ENCODE measurements at places on chromosomes 5 and 9.

- no peak for DNase-seq
These were observed 31.6 kb downstream of the LMNB1 start for GRCh38 chr5:126808521-126808988.

DNA sequence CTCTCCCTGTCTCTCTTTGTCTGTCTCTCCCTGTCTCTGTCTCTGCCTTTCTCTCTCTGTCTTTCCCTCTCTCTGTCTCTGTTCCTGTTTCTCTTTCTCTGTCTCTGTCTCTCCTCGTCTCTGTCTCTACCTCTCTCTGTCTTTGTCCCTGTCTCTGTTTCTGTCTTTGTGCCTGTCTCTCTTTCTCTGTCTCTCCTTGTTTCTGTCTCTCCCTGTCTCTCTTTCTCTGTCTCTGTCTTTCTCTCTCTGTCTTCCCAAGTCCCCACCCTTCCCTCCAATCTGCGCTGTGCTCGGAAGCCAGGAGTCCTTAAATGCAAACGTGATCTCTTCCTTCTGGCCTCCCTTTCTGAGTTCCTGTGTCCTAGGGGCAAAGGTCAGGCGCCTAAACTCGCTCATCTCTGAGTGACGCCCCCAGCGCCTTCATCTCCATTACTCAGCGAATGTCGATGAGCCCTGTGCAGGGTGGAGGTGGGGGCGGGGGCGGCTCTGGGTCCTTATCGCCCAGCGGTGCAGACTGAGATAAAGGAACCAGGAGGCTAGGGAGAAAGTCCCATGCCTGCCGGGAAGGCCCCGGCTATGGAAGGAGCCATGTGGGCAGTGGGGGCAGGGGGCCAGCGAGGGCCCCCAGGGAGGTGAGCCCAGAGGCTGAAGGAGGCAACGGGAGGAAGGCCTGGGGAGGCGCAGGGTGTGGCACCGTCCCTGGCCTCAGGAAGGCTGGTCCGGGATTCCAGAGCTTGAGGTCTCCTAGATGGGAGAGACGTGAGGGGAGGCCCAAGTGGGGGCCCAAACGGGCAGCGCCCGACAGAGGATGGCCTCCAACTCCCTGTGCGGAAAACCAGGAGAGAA lies 1.5 kb upstream of the SLC6A19 start:
- DNase-seq = peak; percentile 27

DNA sequence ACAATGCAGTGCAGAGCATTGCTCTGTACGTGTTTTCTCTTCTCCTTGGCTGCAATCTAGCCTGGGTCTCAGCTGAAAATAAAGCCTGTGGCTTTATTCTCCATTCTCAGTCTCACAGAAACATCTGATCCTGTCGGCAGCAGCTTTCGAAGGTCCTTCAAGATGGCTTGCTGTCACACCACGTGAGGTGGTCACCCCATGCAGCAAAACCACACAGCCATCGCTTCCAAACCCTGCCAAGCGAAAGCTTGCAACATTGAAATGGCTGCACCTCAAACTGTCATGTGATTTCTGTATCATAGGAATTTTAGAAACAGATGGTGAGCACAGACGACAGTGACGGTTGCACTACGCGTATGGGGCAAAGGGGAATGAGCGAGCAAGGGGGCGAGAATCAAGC lies 98.5 kb upstream of the SMARCA2 start:
- DNase-seq = no peak

GRCh38 chr9:13382595-13382994 lies 103.1 kb upstream of the MPDZ start:
- no peak for DNase-seq

DNA sequence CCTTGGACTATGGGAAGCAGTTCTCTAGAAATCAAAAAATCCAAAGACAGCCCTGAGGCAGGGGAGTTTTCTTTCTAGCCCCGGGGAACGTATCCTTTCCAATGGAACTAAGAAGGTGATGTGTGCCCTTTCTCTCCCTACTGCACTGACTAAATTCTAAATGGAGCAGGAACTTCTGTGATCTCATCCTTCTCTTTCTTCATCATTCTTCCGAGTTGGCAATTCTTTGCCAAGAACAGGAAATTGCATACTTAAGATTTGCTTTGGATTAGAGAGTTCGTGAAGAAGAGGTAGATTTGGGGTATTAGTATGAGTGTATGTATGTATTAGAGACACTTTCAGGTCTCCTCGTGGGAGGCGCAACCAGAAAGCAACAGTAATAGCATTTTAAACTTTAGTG lies 178.0 kb upstream of the PIK3R1 start:
- DNase-seq = no peak

DNA sequence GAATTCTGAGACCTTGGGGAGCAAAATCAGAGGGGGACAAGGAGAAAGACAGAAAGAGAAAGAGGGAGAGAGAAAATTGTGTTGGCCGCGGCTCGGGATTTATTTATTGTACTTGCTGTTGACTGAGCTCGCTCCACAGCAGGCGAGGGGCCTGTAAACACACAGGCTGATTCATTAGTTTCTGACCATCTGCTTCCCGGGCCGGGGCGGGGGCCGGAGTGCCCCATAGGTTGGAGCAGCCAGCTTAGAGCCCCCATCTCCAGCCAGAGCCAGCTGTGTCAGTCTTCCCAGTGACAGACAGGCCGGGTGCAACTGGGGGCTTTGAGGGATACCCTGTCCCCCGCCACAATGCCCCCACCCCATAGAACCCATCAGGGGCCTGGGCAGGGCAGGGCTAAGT lies 30.9 kb downstream of the NTNG2 start:
- no peak for DNase-seq

- DNase-seq = no peak
These were observed 311.2 kb upstream of the PRR16 start for GRCh38 chr5:120152931-120153330.

GRCh38 chr5:133662578-133662977 lies 50.2 kb upstream of the FSTL4 start:
- DNase-seq = peak; percentile 18

DNA sequence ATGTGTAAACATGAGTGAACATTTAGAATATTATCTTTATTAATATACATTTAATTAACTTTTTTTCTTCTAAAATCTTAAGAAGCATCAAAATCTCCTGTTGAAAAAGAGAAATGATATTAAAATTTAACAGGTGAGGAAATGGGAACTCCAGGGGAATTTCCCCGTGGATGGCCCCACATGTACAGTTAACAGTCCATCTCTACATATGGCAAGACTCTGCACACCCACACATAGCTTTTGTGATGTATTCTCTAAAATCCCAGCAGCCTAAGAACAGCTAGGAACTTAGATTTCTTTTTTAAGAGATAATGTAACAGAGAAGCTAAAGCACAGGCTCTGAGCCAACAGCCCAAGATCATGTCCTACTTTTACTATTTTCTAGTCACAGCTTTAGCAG lies 556.3 kb upstream of the RGMB start:
- DNase-seq = no peak

- DNase-seq = peak; percentile 78
These were observed at the start of gene AK8 for GRCh38 chr9:132877824-132878694. TSS of gene AK8 (minus strand) at chr9:132878284. CDS start at chr9:132878255, 29 bp downstream.

DNA sequence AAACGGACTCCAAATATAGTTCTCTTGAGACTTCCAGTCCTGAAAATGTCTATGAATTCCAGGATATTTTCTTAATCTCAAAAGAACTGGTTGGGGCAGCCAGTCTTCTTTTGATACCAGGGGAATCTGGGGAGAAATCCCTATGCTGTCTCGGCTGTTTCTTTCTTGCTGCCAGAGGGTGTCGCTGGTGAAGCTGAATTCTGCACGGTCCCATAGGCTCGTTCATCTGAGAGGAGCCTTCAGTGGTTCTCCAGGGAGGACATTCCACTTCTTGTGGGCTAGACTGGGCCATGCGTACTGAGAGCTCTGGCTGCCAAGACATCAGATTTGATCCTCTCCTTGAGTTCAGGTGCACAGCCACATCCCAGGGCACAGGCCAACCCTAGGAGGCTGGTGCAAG lies 155.0 kb upstream of the CLINT1 start:
- DNase-seq = no peak

GRCh38 chr5:138889994-138890393 lies 14.9 kb upstream of the LRRTM2 start:
- DNase-seq = no peak

- no peak for DNase-seq
These were observed 260.5 kb upstream of the WWC1 start for GRCh38 chr5:168030912-168031311.

DNA sequence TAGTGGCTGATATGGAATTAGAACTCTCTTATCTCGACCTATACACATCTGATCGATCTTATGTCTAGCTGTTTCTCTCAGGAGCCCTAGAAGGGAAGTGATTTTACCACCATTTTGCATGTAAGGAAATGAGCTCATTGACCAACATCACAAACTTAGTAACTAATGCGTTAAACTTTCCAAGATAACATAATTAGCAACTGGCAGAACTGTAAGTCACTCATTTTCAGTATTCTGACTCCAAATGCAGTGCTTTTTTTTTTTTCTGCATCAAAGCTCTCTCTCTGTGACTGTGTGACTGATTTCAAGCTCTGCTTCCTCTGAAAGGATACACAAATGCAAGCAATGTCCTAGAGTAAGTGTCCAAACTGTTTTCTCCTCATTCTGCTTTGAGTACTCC lies 68.1 kb upstream of the FBXL7 start:
- no peak for DNase-seq

DNA sequence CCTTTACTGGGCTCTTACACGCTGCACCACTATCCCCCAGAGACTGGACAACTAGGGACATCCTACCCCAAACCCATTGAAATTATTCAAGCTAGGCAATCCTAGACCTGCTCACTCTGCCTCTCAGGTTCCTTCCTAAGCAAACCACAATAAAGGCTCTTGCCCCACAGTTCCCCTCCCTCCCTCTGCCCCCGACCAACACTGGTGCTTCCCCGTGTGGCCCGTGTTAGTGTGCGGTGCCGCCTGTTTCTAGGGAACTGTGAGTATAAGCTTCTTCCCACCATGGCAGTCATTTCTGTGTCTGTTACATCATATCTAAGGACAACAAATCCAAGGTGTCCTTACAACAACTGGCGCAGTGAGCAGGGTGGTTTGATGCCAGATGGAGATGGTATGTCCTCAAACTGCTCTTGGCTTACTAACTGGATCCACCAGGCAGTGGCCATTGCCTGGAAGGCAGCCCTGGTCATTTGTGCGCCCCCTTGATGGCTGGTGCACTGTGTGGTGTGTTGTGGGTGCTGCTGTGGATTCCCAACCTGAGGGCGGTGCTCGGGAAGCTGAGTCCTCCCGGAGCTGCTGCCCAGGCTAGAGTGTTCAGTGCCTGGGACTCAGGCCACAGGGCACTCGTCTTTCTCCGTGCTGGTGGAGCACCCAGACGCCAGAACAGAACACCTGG lies 8.4 kb upstream of the MXD3 start:
- DNase-seq = no peak

Data from activated CD8-positive, alpha-beta T cell treated with anti-CD3 and anti-CD28 coated beads, Interleukin-2, amount 10 ng/mL, durations not matched to agents 7 days and 5 days (primary cell).